ENCODE measurements at places on chromosomes 16 and 17.

DNA sequence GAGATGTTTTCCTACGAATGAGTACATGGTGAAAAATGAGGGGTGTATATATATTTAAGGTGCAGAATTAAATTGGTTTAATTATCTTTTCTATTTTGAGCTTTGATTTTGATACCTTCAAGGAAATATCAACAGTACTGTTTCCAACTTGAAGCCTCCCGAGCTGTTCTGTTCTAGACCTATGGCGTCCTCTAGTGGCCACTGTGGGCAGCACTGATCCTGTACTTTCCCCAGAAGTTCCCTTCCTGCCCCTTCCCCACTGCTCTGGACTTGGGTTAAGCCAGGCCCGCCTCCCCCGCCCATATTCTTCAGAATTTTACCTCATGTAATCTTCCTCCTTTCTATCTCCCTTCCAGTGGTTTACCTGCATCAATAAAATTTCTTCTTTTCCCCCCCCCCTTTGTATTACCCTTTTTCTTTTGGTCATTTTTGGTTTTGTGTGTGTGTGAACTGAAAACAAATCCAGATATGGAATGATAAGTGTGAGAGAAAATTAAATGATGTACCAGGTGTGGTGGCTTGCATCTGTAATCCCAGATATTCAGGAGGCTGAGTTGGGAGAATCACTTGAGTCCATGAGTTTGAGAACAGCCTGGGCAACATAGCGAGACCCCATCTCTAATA is 1643.5 kb downstream of the TP53TG3F start:
- no peak for DNase-seq

GRCh38 chr17:37743875-37744632 is 805 bp downstream of the HNF1B start:
- no peak for DNase-seq

GRCh38 chr16:89476379-89476778 is 14.0 kb downstream of the ANKRD11 start:
- no peak for DNase-seq

DNA sequence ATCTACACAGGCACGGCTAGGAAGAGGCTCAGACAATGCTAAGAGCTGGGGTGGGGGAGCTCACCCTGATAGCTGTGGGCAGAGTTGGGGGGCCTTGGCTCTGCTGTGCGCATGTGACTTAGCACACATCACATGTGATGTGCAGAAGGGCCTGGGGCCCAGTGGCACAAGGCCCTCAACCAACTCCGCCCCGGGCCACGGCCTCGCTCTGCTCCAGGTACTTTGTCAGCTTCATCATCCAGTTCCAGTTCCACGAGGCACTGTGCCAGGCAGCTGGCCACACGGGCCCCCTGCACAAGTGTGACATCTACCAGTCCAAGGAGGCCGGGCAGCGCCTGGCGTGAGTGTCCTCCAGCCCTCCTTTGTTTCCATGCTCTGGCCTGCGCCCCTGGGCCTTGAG is 19.3 kb downstream of the ACE start:
- DNase-seq, result no peak

DNA sequence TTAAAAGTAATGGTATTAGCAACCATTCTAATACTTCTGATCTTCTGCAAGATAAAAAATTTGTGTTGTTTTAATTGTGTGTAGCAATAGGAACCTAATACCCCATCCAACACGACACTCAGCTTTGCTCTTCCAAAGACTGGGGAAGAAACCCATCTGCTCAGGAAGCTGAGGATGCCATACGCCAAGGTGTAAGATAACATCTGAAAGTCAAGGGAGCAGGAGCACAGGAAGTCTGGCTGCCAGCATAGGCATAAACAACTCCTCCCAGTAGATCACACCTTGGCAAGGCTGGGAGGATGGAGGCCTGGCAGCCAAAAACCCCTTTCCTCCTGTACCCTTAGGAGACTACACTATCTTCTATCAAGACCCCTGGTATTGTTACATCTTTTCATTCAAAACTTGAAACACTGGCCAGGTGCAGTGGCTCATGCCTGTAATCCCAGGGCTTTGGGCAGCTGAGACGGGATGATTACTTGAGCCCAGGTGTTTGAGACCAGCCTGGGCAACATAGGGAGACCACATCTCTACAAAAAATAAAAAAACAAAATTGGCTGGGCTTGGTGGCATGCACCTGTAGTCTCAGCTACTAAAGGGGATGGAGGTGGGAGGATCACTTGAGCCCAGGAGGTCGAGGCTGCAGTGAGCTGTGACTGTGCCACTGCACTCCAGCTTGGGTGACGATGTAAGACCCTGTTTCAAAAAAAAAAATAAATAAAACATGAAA is 5.7 kb upstream of the SPHK1 start:
- DNase-seq, result no peak

- DNase-seq, result no peak
Measured at GRCh38 chr17:81520021-81520901, 7.7 kb upstream of the ACTG1 start.

DNA sequence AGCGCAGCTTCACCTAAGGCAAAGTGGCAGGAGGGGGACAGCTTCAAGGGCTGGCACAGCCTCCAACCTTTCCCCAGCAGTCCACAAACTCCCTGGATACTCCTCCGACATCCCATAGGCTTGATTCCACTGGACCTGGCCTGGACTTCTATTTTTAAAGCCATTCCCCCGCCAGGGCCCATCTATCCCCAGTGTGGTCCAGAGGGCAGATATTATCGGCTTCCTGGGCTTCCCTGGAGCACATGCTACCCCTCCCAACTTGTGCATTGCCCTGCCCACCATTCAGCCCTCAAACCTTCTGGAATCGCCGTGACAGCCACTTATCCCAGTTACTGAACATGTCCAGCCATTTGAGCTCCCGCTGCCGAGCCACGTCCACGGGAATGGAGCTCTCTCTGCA is 5.1 kb downstream of the TBC1D10B start:
- no peak for DNase-seq

- no peak for DNase-seq
Measured at GRCh38 chr17:7572338-7572587, 7.2 kb upstream of the CD68 start.

GRCh38 chr17:75899767-75900468 is 3.2 kb upstream of the TRIM65 start:
- no peak for DNase-seq

Measured in stimulated activated CD8-positive, alpha-beta memory T cell treated with anti-CD3 and anti-CD28 coated beads, Interleukin-7, amount 100 ng/mL, for 24 hours (primary cell).